Aorta (tissue), 5 donors: ENCODE measurements at places on chromosomes 6 and 20. TPM values are rescaled to one million over a fixed set of nuclear protein-coding genes. Genes with fewer than 3 reads are reported as not detected.

The TRIM38 gene
- 24.8 TPM for total RNA-seq

- DNase-seq = no peak
These were observed 480.7 kb downstream of the CD83 start for GRCh38 chr6:14598017-14598864.

GRCh38 chr6:6915813-6916547 lies 191.8 kb upstream of the RREB1 start:
- DNase-seq = no peak

DNA sequence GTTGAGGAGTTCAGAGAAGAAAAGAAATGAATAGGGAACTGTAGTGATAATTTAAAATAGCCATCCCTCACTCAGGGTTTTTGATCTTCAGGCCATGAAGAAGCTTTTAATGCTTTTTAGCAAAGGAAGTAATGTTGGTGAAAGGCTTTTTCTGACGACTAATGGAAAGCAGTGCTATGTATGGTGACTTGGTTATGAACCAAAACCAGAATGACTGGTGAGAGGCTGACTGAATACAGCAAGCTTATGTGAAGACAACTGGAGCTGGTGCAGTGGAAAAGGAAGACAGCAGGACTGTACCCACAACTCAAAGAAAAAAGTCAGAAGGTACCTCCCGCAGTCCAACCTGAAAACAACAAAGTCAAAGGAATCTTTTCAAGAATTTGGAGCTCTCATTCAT lies 118.8 kb downstream of the PRDM1 start:
- DNase-seq = no peak

DNA sequence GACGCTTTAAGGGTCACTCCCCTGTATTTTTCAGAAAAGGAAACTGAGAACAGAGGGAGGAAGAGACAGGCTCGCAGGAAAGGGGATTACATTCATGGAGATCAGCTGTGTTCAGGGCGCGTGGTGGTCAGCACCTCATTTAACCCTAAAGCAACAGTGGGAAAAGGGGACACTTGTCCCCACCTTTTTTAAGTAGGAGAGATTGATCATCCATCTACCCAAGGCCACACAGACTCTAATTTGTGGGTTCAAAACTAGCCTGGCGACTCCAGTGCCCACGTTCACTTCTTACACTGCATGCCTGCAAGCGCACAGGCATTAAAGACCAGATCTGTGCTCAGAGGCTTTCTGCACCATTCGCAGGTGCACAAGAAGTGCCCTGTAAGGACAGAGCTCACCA lies 167.9 kb upstream of the SNX9 start:
- peak; percentile 50 for DNase-seq

DNA sequence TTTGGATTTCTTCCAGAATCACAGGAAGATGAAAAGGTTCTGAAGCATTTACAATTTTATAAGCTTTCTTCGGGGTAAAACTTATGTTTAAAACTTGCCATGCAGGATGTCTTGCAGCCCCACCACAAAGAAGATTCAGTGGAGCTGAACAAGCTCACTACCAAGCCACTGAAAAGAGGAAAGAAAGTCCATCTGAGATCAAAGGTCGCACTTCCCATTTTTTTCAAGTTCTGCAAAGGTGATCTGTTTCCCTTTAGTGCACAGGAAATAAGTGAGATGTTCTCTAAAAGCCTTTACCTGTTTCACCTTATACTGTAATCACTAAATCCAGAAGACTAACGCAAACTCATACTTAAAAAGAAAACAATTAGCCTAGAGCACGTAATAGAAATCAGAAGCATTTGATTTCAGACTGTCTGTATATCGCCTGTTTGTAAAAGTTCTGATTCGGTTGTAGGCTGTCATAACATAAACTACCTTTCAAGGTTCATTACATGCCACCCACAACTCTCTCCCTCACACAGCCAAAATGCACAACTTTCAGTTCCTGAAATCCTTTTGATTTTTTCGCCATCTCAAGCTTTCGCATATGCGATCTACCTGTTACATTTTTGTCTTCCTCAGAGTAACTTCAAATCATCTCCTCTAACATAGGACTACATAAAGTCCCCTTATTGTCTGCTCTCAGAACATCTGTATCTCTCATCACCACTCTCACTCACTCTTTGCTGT lies 1.8 kb downstream of the ECHDC1 start:
- DNase-seq = no peak

The EYA2 gene
- 10.9 TPM for total RNA-seq

The CLVS2 gene
- 0.03 TPM for total RNA-seq

DNA sequence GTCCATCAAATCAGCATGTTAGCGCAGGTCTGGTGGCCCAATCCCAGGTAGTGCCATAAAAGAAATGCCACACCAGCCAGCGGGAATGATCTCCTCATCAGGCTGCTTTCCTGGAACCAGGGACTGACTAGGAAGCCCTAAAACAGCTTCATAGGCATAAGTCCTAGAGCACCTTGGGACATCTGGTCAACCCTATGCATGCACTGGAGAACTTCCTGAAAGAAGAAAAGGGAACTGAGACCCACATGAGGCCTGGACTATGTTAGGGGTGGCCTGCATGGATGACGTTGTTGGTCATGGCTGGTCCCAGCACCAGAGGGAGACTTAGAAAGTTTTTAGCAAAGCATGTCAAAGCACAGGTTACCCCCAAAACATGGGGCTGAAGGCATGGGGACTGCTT lies 7.6 kb upstream of the KCNK16 start:
- no peak for DNase-seq

- no peak for DNase-seq
These were observed 20.8 kb downstream of the ADGRG6 start for GRCh38 chr6:142322504-142323198.

The VIP gene
- 0.78 TPM for total RNA-seq

DNA sequence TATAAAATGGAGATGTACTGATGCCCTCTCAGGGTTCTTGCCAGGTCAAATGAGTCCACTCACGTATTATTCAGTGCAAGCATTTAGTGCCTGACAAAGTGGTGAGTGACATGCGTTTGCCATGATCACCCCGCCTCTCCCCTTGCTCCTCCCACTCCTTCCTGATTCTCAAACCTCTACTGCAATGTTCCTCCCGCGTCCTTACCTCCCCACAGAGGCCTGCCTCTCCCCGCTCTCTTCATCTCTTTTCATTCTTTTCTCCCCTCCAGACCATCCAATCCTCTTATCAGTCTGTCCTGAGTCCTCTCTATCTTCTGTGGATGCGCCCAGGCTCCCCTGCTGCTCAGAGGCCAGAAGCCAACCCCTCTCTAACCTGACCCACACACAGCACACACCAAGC lies 40.7 kb downstream of the KCNK5 start:
- peak; percentile 36 for DNase-seq

DNA sequence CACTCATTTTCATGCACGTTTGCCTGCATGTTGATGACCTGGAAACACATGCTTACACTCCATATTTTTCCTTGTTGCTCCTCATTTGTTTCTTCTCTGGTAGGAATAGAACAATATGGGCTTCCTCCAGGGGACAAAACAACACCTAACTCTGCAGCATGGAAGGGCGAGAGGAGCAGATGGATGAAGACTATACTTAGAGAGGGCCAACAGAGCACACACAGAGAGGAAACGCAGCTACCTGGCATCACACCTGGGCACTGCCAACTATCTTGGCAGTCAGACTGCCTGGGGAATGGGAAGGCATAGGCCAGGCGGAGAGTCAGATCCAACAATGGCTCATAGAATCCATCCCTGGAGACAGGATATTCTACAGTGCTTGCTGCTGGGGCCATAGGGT lies 290.9 kb downstream of the CD83 start:
- DNase-seq = no peak

- peak; percentile 76 for DNase-seq
These were observed 1380.6 kb upstream of the DEFB115 start for GRCh38 chr20:29876911-29877285.
